ENCODE measurements at places on chromosomes 1 and 21.

DNA sequence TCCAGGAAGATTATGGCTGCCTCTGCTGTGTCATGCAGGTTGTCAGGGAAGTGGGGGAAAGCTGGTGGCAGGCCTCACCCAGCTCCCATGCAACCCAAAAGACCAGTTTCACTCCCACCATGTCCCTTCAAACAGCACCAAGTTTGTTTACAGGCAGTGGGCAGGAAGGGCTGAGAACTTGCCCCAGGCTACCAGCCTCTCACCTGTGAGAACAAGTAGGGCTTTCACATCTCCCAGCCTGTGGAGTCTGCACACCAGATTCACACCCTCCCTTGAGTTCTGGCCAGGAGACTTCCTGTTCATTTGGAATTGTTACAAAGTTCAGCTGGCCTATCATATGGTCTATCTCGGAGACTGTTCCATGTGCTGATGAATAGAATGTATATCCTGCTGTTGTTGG lies 27.8 kb downstream of the RPAP2 start:
- no peak for DNase-seq

- DNase-seq: no peak
Observed at GRCh38 chr1:234955107-234955731, 173.4 kb downstream of the TOMM20 start.

GRCh38 chr1:28156821-28157220 lies 19.7 kb downstream of the PTAFR start:
- DNase-seq: no peak

GRCh38 chr1:114831276-114831994 lies 23.2 kb upstream of the SYCP1 start:
- DNase-seq: no peak

- no peak for DNase-seq
Observed at GRCh38 chr1:197666769-197667285, 108.5 kb downstream of the DENND1B start.

DNA sequence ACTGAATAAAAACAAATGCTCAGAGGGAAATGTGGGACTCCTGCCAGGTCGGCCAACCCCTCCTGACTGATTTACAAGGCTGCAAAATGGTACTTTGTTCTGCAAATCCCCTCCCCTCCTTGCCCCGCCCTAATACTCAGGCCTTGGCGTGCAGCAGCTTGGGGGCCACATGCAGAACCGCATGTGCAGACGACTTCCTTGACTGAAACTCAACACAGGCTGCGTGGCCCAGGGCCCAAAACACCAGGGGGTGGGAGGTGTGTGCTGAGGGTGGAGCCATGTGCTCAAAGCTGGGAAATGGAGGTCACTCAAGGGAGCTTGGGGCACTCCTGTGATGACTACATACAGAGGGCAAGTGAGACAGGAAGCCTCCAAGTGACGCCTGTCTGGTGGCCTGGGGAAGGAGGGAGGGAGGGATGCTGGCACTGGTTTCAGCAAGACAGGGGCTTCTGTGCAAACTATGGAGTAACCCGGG lies 87.2 kb downstream of the MRPL37 start:
- DNase-seq: peak; percentile 61
